ENCODE measurements at places on chromosomes 16 and 17.

DNA sequence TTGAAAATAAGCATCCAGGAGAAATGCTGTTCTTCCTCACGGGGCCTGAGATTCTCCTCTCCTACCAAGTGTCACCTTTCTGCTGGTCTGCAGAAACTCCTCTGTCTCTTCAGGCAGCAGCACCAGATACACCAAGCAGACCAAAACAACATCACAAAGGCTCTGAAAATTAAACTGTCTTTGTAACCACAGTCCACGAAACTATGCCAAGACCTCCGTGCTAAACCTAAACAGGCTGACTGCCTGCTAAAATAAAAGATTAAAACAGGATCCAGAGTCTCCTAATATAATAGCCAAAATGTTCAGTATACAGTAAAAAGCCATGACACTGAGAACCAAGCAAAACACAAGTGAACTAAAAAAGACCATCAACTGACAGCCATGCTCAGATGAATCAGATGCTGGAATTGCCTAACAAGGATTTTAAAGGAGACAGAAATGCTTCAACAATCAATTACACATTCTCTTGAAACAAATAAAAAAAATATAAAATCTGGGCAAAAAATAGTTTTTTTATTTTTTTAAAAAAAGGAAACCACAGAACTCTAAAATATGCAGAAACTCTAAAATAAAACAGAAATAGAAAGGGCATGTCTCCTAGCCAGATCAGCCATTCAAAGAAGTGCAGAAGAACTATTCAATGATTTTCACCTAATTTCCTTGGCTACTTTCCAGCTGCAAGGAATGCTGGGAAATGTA, 50.3 kb upstream of the TOX3 start:
- DNase-seq: no peak

- DNase-seq: no peak
Observed at GRCh38 chr16:74461826-74462225, 40.5 kb upstream of the CLEC18B start.

DNA sequence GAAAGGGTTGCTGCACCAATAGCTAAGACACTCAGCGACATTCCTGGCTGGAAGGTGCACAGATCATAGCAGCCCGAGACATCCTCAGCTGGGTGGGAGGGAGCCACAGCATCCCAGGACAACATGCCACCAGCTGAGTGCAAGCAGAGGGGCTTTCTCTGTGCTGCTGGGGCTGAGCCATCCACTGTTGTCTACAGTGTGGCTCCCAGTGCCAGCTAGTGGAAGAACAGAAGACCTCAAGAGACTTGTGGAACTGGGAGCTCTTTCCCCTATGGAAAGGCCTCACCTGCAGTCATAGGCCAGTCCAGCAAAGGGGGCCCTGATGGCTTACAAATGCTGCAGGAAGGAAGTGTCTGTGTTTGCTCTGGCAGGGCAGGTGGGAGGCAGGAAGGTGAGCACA, 131.0 kb downstream of the C16orf78 start:
- no peak for DNase-seq

DNA sequence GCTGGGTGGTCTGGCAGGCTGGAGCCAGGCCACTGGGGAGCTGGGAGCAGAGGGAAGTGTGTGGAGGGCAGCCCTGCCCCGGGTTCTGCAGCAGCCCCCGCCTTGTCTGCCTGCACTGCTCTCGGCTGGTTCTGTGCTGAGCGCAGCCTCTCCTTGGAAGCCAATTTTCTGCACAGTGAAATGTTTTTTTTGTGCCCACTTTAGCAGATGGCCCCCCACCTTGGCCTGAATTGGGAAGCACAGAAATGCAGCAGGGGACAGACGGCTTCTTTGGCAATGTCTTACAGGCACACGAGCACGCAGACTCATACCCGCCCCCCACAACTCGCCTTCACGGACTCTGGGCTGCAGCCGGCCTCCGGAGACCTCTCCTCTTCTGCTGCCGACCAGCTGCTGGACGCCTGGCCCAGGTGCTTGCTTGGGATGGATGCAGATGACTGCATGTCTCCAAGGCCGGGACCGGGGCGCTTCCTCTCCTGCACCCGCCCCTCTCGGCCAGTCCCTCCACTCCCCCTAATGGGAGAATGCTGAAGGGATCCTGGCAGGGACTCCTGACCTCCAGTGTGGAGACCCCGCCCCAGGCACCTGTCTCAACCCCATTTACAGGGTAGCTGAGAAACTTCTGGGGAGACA, 14.8 kb downstream of the NPTX1 start:
- DNase-seq: no peak

GRCh38 chr16:80046848-80047247, 446.3 kb upstream of the MAF start:
- no peak for DNase-seq

DNA sequence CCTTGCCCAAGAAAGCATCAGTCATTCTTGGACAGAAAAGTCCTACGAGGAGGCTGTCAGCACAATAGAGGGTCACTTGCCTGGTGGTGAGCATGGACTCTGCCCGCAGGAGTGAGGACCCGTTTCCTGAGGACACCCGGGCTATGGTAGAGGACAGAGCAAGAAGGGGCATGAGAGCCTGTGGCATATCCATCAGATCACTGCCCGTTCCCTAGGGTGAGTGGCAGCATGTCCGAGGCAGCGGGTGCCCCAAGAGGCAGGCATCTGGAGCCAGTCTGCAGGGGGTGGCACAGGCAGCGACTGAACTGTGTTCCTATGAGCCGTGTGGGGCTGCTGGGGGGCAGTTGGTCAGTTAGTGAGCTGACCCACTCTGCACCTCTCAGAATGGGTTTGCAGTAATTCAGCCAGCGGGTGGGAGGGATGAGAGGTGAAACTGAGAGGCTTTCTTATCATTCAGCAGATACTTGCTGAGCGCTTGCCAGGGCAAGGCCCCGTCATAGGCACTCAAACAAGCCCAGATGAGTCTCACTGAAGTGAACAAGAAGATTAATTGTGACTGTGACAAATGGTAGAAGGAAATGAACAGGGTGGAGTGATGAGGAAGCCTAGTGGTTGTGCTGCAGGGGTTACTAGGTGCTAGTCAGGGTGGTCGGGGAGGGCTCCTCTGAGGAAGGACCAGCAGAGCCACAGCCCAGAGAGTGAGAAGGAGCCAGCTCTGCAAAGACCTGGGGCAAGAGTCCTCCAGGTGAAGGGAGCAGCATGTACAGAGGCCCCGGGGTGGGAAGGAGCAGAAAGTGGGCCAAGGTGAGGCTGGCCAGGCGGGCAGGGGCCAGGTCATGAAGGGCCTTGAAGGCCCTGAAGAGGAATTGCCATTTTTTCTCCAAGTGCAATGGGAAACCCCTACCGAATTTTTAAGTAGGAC, 87.9 kb downstream of the CLEC16A start:
- no peak for DNase-seq
